ENCODE measurements at places on chromosomes 12 and 14.

DNA sequence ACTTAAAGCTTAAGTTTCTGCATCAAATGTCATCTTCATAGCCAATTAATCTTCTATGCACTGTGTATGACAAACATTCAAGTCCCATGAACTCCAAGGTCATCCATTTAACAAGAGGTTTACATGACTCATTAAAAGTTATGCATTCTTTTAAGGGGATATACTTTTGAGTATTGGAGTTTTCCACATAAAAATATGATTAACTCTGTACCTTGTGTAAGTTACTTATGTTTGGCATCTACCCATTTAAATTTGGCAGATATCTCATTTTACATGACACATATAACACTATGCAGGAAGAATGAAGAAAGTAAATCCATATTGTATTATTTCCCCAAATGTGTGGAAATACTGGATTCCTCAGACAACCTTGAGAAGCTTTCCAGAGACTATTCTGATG, 240.2 kb downstream of the PAX9 start:
- DNase-seq: no peak

DNA sequence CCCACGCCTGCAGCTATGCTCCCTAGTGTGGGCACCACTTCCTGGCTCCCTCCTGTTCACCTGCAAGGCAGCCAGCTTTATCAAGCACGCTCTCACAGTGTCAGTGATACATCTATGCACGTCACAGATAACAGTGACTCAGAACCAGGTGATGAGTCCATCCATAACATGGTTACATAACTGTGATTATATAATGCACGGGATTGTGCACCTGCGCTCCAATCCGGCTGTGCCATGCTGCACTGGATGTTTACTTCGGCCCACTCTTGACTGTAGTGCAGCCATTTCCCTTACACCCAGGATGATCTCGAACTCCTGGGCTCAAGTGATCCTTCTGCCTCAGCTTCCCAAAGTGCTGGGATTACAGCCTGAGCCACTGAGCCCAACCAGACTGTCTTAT, 38.4 kb upstream of the CEP83 start:
- no peak for DNase-seq

- DNase-seq: no peak
Measured at GRCh38 chr12:52356762-52357580, 10.3 kb downstream of the KRT85 start.

GRCh38 chr12:116595186-116595585, 36.0 kb downstream of the MAP1LC3B2 start:
- DNase-seq: no peak

GRCh38 chr14:62939970-62940369, 105.3 kb downstream of the KCNH5 start:
- DNase-seq: no peak

DNA sequence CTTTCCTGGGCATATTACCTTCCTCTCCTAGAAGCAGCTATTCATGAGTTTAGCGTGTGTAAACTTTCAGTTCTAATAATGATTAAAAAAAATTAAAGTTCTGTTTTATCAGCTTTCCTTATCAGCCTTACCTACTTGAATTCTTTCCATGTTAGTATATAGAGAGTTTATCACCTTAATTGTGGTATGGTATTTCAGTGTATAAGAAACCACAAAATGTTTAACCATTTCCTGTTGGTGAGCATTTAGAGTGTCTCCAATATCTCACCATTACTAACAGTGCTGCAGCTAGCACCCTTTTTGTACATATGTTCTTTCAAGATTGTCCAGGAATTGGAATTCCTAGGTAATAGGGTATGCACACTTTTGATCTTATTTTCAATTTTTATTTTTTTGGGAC, 89.5 kb downstream of the FBXO33 start:
- DNase-seq: no peak

DNA sequence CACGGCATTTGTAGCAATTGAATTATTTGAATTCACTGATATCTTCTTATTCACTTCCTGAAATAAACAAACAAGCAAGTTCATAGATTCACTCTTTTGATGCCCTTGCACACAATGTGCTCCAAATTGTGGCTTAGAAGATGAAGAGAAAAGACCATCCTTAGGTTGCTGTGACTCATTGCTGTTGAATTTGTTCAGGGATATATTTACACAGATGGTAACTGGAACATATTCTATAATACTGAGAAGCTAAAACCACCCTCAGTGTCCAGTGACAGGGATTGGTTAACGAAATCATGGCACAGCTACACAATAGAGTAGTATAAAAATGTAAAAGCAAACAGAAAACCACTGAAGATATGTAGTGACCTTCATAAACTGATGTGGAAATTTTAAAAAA, 3.1 kb downstream of the PRB4 start:
- DNase-seq: no peak

GRCh38 chr14:102507081-102507856, 2.3 kb downstream of the ANKRD9 start:
- DNase-seq: no peak

Data from activated naive CD8-positive, alpha-beta T cell treated with anti-CD3 and anti-CD28 coated beads, Interleukin-2, amount 50 U/mL, for 16 hours (primary cell).